H1 (cell line): ENCODE measurements at places on chromosomes 3 and 15.

GRCh38 chr3:41370307-41370706 is 171.0 kb downstream of the CTNNB1 start:
- no peak for DNase-seq

- DNase-seq, result no peak
These were observed 39.4 kb upstream of the CD47 start for GRCh38 chr3:108130236-108130635.

- DNase-seq, result no peak
These were observed 50.0 kb upstream of the PSMD6 start for GRCh38 chr3:64073158-64073761.

DNA sequence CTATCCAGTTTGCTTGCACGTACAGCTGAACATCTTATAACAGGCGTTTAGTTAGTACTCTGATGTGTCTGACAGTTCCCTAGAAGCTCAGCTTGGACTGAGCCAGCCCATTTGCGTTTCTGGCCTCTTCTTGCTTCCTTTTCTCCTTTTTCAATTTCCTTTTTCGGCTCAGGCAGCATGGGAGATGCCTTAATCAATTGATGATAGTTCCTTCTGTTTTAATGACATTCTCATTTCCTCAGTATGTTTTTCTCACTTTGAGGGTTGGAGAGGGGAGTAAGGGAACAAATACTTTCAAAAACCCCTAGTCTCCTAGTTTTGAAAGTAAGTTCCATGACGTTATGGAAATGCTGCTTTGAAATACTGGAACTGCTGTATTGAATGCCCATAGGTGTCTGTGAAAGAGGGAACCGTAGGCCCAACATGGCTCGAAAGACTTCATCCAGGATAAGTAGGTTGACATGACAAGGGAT is 18.9 kb downstream of the IL1RAP start:
- DNase-seq, result no peak

DNA sequence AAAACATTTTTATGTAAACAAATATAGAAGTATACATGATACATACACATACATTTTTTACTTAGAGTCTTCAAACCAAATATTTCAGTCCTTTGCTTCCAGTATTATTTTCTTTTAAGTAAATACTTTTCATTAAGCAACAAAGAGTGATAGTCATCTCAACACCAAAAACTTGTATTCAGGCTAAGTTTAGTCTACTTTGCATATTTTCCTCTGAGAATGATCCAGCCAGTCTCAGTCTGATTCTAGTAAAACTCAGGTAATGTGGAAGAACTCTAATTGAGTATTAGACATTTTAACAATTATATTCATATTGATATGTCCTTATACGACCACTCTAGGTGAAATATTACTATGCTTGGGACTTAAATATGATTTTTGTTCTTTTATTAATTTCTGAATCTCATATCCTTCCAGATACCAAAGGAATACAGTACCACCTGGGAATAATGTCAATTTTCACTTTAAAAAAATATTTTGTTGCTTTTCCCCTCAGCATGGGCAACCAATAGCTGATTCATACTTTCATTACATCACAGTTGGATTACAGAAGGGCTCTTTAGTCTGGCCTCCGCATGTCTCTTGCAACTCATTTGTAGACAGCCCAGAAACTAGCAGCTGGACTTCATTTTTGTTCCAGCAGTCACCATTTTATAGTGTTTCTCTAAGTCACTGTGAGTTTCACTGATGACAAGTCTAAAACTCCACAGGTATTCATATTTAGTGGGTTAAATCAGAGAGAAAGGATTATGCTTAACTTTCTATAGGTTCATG is 390.4 kb downstream of the ZBTB20 start:
- no peak for DNase-seq

DNA sequence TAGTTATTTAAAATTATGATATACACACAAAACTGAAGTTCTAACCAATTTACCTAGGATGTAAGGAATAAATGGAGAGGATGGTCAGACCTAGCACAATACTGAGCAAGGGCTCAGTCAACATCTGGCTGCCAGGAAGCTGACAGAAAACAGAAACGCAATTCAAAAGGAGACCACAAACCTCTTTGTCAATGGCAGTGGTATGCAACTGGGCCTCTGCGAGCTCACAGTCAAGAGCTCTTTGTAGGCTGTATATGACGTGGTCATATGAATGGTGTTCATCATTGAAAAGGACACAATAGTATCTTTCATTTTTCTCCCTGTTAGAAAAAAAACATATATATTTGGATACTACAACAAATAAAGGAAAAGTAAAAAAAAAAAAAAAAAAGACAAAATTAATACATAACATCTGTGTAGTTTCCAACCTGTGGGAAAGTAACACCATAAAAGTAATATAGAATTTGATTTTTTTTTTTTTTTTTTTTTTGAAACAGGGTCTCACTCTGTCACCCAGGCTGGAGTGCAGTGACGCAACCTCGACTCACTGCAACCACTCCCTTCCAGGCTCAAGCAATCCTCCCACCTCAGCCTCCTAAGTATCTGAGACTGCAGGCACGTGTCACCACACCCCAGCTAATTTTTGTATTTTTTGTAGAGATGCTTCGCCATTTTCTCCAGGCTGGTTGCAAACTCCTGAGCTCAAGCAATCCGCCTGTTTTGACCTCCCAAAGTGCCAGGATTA is 37.9 kb downstream of the UBR1 start:
- no peak for DNase-seq

- DNase-seq, result no peak
These were observed 47.9 kb downstream of the USF3 start for GRCh38 chr3:113648524-113648923.

GRCh38 chr15:40955141-40955903 is 2.1 kb downstream of the CHAC1 start:
- DNase-seq, result no peak

DNA sequence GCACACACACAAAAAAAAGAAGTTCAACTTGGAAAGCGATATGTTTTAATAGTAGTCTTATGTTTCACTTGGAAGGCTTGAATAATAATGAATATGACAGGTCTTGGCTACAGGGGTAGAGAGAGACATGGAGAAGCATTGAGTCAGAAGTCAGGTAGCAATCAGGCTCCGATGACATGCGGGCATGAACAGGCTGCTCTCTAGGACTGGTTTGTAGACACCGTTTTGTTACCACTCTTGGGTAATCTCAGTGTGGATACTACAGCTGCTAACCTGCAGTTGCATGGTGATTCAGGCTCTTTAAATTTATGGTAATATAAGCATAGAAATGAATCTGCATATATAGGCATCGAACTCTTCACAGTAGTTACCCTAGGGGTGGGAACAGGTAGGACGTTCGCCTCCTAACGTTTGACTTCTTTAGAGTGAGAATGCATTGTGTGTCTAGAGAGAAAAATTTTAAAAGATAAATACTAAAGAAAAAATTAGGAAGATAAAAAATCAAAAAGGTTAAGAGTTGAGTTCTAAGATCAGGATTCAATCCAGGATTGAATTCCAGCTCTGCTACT is 241.6 kb upstream of the KBTBD8 start:
- DNase-seq, result no peak

GRCh38 chr15:87736401-87736800 is 520.1 kb downstream of the NTRK3 start:
- no peak for DNase-seq

DNA sequence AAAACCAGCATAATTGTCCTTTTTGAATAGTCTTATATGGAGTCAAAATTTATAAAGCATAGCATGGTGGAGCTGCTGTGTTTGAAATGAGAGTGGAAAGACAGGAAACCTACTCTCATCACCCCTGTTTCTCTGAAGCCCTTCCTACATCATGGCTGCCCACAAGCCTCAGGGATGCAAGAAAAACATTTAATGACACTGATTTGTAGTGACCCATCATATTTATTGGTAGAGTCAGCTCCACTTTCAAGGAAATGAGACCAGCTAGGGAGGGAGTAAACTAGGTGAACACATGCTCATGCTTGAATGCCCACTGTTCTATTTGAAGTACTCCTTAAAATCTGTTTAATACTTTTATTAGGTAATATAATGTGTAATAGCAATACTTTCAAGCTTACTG is 494.3 kb upstream of the KCNMB2 start:
- DNase-seq, result no peak

GRCh38 chr3:37041546-37042195 is 48.4 kb downstream of the MLH1 start:
- no peak for DNase-seq

GRCh38 chr3:36911990-36912804 is 32.7 kb downstream of the TRANK1 start:
- no peak for DNase-seq

DNA sequence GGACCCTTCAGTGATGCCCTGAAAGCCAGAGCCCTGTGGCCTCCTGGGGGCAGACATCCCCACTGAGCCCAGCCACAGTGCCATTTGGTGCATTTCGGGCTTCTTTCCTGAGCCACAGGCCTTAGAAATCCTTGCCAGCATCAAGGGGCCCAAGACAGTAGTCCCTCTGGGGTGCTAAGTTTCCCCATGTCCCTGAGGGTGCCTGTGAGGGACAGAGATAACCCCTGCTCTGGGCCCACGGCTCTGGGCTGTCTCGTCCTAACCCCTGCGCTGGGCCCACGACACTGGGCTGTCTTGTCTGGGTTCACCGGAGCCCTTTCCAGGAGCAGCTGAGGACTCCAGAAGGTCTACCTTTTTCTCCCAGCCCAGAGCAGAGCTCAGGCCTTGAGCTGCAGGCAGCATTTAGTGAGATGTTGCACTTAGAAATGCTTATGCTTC is 45.1 kb upstream of the FGD5 start:
- DNase-seq, result peak; percentile 51

DNA sequence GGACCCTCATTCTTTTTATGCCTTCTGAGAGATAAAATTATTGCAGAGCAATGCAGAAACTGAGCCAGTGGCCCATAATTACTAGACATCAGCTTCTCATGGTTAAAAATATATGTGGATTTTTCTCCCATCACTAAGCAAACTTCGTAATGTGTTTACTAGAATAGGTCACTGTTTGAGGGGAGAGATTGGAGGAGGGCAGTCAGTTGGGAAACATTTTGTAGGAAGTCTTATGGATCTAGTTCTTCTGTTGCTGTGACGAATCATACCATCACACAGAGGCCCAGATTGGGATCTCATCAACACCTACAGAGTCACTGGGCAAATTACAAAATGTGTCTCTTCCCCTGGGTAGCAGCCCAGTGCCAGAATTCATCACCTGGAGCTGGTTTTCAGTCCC is 81.4 kb downstream of the PDE8A start:
- DNase-seq, result no peak

GRCh38 chr3:150344079-150344759 is 63.9 kb upstream of the TSC22D2 start:
- DNase-seq, result no peak

GRCh38 chr15:27706300-27706699 is 392.8 kb downstream of the OCA2 start:
- no peak for DNase-seq

DNA sequence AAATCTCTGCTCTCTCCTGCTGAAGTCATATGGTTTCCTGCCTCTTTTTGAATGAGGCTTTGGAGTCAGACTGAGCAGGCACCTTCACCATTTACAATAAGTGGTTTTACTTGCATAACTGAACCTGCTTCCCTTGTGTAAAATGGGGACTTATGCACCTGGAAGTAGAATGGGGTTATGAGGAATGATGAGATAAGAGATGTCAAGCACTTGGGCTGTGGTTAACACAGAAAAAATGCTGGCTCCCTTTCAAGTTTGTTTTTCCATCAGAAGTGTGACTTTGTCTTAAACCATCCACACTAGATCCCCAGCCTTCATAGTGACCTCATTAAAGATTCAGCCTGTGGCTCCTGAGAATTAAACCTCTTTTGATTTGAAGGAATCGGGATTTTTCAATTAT is 5.2 kb downstream of the EXOSC7 start:
- no peak for DNase-seq

DNA sequence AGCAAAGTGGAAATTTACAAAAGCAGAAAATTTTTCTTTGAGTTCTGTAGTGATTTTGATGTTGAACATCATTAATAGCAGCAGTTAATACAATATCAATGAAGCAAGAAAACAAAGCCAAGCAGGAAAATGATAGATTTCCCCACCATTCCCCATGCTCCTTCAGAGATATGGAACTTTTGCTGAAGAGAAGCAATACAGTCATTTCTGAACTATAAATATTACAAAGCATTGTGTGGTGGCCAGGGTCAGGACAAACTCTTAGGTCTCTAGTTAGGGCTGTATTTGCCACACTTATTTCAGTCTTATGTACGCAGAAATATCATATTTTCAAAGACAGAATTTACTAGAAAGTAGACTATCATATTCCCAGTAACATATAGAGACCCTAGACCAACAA is 88.8 kb upstream of the P3H2 start:
- DNase-seq, result no peak

DNA sequence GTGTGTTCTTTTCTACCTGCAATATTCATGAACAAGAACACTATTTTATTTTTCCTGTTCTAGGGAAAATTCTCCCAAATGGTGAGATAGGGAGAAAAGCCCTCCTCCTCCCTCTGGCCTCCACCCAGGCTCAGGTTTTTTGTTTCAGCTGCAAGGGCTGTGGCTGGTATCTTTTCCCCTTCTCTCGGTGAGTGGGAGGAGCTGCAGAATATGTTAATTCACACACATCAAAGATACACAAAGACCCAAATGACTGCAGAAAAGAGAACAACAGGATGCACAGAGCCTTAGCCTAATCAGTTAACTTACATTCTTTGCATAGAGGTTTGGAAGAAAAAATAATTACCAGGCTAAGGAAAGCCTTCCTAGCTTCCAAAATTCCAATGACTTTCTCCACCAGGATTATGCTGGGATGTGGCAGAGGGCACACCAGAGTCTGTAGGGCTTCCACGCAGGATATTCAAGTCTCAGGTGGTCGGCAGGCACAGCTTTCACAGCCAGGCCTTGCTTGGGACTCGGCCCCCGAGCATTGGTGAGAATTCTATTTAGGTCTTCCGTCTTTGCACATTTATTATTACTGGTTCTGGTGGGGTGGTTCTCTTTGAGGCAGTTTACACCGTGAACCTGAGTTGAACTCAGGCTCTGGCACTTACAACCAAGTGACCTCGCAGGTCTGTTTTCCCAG is 64.9 kb downstream of the ABHD5 start:
- no peak for DNase-seq

- DNase-seq, result no peak
These were observed at the start of gene SLCO3A1 for GRCh38 chr15:91853511-91853947. SLCO3A1 (plus strand) TSS chr15:91853708.

DNA sequence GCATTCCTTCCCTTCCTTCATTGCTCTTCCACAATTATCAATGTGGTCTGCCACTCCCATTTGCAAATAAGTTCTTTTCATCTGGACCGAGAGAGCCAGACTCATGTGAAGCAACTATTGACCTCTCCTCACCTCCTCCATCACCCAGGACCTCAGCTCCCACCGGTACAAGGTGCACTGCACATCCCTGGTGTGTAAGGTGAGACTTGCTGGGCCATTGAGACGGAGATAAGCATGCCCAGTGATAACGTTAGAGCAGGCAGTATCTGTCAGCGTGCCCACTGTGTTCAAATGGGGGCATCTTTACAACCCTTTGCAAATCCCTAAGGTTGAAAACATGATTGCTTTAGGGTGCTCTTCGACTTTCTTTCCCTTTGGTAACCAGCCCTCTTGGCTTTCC is 154.8 kb downstream of the ADAMTS17 start:
- no peak for DNase-seq

DNA sequence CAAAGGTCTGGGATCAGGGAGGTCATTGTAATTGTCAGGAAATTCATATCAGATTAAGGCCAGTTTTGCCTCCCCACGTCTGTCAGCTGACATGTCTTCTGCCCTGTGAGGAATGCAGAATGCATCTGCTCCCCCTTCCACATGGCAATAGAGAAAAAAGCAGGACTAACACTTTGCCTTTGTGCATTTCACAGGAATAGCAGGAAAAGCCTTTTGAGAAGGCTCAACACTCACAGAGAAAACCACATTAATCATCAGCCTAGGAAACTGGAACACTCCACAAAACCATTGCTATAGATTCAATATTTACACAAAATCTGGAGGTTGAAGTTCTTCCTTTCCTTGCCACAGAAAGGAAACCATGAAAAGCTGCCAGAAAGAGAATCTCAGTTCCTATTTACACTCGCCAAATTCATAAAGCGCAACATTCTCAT is 165.2 kb upstream of the HES1 start:
- DNase-seq, result no peak
